ENCODE measurements at places on chromosomes 3 and 15.

GRCh38 chr3:116678853-116679252 lies 30.7 kb upstream of the TUSC7 start:
- no peak for DNase-seq

- DNase-seq: no peak
These were observed 109.7 kb downstream of the SV2B start for GRCh38 chr15:91209726-91210125.

GRCh38 chr3:197023241-197023997 lies 6.2 kb downstream of the MELTF start:
- no peak for DNase-seq

GRCh38 chr3:187788984-187789857 lies 44.0 kb upstream of the BCL6 start:
- no peak for DNase-seq

GRCh38 chr3:117595615-117596014 lies 886.0 kb downstream of the TUSC7 start:
- no peak for DNase-seq

GRCh38 chr15:81480645-81481053 lies 106.6 kb upstream of the TMC3 start:
- no peak for DNase-seq

GRCh38 chr3:65473736-65474135 lies 565.0 kb downstream of the MAGI1 start:
- no peak for DNase-seq

- no peak for DNase-seq
These were observed 38.2 kb downstream of the ABI3BP start for GRCh38 chr3:100954990-100955389.

DNA sequence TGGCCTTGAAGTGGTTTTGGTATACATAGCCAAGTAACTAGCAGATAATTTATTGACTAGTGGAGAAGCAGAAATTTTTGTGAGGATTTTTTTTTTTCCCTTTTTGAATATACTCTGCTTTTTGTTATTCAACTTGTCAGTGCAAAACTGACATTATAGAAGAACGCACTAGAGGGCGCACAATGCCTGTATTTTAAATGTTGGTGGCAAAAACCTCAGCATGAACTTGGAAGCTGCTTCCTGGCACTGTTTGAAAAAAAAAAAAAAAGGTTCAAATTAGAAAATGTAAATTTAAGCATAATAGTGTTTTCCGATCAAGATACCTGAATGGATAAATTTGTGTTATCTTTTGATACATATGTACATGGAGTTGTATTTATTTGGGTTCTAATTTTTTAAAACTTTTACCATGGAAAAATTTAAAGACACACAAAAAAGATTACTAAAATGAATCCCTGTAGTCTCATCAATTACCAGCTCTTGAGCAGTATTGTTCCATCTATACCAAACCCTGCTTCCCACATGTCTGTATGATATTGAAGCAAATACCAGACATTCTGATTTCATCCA lies 56.0 kb downstream of the SLC25A26 start:
- DNase-seq: no peak

DNA sequence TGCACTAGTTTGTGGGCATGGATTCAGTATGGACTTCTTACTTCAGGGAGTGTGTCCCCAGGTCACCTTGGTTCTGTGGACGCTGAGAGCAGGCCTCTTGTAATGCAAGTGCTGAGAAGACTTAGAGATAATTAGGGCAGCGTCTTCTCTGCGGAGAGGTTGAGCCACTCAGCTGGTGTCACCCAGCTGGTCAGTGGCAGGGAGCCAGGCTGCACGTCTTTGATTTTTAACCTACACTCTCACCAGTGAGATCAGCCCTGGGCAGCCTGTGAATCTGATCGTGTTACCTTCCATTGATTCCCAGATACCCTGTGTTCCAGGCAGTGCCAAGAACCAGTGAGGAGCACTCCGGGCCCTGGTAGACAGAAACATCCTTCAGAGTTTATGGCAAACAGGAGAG lies 92.6 kb downstream of the SLCO3A1 start:
- DNase-seq: no peak

DNA sequence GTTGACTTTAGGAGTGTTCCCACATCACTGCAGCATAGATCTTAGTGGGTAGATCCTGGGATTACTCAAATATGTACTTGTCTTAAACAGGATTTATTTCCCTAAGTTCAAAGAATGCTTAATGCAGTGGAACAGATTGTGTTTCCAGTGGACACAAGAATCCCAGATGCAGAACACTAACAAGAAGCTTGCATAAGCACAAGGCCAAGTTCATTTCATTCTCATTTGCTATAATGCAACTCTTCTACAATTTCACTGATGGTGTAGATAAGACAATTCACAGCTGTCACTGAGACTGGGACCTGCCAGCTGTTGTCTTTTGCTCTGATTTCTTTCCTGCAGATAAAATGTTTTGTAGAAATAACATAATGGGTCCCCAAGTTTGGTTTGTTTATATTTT lies 225.6 kb downstream of the NFKBIZ start:
- DNase-seq: no peak

DNA sequence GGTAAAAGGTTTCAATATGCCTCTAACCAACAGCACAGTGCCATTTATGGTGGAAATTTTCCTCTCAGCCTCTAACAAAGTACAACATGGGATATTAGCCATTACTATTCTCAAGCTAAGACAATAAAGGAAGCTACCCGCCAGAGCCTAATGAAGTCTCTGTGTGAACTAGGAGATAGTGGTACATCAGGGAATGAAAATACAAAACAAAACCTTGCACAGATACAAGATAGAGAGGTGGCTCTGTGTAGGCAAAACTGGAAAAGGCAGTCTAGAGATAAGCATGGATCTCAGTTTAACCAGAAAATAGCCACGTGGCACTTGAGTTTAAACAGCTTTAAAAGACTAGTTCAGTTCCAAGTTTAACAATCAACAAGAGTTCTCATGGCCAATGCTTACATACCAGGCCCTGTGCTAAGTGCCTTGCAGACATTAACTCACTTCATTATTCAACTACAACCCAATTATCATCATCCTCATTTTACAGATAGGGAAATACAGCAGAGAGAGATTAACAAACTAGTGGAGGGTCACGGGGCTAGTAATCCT lies 279.3 kb downstream of the IGSF11 start:
- DNase-seq: no peak

DNA sequence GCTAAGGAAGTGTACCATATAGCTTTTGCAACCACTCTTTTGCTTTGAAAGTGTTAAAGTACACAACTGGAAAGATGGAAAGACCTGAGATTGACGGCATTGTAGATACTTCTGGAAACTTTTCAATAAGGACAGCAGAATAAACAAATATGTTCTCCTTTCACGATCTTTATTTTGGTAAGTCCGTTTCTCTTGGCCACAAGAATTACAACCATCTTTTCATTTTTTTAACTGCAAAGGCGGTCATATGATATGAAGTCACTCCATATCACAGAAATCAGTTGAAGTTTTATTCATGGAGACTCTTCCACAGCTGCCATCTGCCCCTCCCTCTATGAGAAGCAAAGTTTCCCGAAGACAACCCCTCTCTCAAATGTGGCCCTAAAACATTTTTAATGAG lies 303.4 kb upstream of the ICE2 start:
- no peak for DNase-seq

- no peak for DNase-seq
These were observed 34.8 kb downstream of the RBPMS2 start for GRCh38 chr15:64740311-64741170.

- DNase-seq: no peak
These were observed 654.6 kb downstream of the MECOM start for GRCh38 chr3:169008776-169009358.

GRCh38 chr3:136630915-136631314 lies 121.3 kb downstream of the STAG1 start:
- no peak for DNase-seq

- no peak for DNase-seq
These were observed 296.6 kb downstream of the SUCLG2 start for GRCh38 chr3:67357610-67358458.

DNA sequence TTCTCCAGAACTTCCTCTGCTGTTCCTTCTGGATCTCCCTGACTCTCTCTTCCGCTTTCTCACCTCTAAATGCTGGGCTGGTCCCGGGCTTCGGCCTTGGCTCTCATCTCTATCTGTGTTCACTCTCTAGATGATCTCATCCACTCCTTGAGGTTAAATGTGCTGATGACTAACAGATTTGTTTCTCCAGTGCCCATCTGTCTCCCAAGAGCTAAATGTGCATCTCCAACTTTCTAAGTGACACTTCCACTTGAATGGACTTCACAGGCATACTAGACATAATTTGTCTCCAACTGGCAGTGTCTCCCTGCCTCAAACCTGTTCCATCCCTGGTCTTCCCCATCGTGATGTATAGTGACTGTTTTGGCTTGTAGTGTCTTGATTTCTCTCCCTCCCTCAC lies 95.3 kb downstream of the ITPR1 start:
- DNase-seq: no peak

DNA sequence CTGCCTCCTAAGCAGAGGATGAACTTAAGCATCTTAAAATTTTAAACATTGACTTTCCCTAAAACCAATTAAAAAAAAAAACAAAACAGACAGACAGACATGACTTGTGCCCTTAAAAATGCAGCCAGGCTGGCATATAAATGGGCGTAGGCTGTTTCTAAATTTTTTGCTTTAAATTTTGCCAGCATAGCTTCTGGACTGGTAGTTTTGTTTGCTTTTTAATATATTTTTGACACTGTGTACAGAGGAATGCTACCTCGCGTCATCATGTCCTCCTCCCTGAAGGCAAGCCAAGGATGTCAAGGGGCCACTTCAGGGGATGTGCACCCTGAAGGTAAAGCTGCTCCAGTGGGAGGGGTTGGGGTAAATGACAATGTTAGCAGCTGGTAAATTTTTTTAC lies 134.8 kb downstream of the PGPEP1L start:
- no peak for DNase-seq

- no peak for DNase-seq
These were observed 72.3 kb downstream of the ITGB5 start for GRCh38 chr3:124814620-124815421.

- no peak for DNase-seq
These were observed 24.5 kb upstream of the SSR3 start for GRCh38 chr3:156579427-156579851.

- DNase-seq: no peak
These were observed 124.8 kb upstream of the ST8SIA2 start for GRCh38 chr15:92268900-92269299.

DNA sequence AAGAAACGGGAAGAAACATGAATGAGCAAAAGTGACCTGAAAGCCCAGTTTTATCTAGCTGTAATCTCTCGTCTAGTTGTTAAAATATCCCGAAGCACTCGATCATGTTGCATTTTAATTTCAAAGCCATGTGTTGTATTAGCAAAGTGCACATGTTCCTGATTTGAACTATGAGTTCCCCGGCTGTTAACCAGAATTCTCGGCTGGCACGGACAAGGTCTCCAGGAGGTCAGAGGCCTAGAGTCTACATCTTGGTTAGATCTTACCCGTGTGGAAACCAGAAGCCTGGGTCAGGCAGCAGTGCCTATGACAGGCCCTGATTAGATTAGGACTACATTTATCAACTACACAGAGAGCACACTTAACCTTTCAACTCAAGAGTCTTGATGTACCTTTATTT lies 195.8 kb downstream of the CDIN1 start:
- no peak for DNase-seq
